ENCODE measurements at places on chromosomes 2 and 18.

DNA sequence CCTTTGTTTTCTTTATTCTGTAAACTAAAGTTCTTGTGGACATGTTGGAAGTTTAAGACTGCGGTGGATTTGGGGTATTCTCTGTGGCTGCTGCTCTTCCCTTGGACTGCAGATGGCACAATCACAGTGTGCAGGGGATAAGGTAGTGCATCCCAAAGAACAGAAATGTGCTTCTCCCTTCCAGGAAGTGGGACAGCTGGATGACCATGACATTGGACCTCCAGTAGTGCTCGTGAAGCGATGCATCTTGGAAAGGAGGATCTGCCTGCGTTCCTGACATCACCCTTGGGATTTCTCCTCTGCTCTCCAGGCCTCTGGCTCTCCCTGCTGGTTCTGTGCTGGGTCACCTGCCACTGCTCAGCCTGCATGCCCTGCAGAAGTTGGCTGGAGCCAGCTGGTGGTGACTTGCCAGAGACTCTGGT lies 109.9 kb downstream of the SLC4A3 start:
- no peak for DNase-seq

- DNase-seq, result no peak
Observed at GRCh38 chr2:182090486-182090885, 104.8 kb downstream of the PPP1R1C start.

GRCh38 chr2:112006076-112006410 lies 49.0 kb upstream of the TMEM87B start:
- no peak for DNase-seq

- no peak for DNase-seq
Observed at GRCh38 chr2:8086357-8086756, 595.5 kb upstream of the ID2 start.

DNA sequence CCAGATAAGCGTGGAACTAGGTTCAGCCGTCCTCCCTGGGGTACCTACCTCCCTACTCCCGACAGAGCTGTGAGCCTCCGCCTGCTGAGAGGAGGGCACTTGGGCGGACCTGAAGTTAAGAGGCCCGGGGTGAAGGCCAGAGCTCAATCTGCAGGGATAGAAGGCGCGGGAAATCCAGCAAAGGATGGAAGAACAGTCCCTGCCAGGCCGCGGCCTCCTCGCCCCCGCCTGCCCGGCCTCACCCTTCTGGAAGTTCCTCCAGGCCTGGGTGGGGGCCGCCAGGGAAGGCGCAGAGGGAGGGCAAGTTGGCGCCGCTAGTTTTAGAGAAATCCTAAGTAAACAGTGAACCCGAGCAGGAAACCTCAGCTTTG lies 13.0 kb downstream of the EN1 start:
- DNase-seq, result no peak

DNA sequence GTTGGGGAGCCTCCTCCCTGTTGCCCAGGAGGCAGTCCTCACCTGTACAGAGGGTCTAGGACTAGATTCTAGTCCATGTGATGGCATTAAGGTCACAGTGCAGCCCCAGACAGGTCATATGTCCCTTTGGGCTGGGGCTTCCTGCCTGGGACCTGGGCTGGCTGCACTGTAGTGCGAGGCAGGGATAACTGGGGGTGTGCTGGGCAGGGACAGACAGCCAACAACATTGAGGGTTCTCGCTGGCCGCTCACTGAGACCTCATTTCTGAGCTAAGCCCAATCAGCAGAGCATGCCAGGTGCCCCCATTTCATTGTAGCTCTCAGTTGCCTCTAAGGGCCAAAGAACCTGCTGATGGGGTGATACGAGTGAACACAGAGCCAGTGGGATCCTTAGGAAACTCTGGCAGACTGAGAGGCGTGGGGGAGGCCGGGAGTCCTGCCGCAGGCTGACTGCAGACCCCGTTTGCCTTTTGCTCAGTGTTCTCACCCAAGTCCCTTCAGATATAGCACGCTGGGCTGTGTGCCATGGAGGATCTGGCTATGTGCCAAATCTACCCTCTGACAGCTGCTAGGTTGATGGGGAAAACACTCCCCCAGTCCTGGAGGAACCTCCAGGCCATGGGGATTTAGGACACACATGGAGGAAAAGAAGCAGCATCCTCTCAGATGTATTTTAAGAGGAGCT lies 51.9 kb downstream of the DYSF start:
- no peak for DNase-seq

GRCh38 chr18:44773640-44774155 lies 93.0 kb downstream of the SETBP1 start:
- DNase-seq, result no peak

- no peak for DNase-seq
Observed at GRCh38 chr2:224217962-224218347, 178.9 kb upstream of the SERPINE2 start.

DNA sequence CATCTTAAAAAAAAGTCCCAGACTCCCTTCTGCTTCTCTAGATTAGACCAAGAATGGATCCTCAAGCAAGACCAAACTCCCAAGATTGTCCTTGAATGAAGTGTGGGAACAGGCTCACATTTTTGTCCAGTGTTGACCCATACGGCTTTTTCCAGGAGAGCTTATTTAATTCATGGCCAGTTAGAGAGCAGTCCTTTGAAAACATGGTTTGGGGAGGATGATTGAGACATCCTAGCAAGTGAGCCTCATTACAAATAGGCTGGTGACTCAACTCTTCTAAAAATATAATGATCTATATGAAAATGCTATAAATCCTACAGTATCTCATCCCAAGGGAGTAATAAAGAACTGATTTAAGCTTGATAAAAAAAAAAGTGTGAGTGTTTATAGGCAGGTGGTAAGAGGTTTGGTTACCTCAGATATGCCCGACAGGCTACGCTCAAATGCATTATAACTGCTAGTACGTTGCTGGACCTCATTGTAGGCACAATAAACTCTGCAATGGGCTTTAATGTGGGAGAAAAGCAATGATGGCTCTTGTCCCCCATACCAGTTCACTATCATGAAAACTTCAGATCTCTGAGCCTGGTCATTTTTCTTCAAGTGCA lies 17.0 kb downstream of the ANKRD29 start:
- no peak for DNase-seq

GRCh38 chr2:241776336-241777169 lies at the start of gene GAL3ST2:
GAL3ST2 (plus strand) TSS chr2:241776822; CDS start chr2:241776956, 134 bp downstream.
- DNase-seq, result no peak

DNA sequence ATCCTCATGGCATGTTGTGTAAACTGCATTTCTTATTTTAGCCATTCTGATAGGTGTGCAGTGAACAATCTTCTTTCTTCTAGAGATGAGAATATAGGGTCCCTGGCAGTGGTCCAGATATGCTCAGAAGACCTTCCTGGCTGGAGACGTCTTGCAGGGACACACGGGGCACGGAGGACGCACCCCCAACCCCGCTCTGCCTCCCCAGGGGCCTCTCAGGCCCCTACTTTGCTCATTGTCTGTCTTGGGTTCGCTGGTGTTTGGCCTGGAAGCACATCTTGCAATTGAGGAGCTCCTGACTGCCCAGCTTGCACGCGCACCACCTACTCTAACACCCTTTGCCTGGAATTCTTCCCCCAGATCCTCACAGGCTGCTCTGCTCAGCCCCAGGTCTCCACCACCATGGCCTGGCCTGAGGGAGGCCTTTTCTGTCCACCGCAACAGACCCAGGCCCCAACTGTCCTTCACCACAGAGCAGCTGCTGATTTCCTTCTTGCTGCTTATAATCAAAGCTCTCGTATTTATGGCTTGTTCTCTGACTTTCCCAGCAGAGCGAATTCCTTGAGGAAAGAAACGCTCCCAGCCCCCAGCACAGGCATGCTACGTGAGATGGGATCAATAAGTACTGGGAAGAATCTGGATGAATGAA lies 295.9 kb upstream of the HDAC4 start:
- no peak for DNase-seq

DNA sequence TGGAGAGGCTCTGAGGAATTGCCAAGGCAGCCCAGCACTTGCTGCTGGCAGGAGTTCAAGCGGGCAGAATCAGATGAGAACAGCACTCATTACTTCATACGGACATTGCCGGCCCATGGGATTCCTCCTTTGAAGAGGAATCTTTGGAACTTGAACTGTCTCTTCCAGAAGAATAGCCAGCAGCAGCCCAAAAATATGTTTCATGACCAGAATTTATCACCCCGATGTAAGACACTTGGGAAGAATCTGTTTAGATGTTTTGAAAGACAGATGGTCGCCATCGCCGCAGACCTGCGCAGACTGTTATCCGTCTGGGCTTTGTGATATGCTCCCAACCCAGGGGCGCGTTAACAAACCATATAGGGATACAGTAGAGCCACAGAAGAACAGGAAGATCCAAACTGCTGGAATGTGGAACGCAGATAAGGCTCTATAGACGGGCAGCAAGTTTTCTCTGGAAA lies 3.7 kb upstream of the ADI1 start:
- no peak for DNase-seq

DNA sequence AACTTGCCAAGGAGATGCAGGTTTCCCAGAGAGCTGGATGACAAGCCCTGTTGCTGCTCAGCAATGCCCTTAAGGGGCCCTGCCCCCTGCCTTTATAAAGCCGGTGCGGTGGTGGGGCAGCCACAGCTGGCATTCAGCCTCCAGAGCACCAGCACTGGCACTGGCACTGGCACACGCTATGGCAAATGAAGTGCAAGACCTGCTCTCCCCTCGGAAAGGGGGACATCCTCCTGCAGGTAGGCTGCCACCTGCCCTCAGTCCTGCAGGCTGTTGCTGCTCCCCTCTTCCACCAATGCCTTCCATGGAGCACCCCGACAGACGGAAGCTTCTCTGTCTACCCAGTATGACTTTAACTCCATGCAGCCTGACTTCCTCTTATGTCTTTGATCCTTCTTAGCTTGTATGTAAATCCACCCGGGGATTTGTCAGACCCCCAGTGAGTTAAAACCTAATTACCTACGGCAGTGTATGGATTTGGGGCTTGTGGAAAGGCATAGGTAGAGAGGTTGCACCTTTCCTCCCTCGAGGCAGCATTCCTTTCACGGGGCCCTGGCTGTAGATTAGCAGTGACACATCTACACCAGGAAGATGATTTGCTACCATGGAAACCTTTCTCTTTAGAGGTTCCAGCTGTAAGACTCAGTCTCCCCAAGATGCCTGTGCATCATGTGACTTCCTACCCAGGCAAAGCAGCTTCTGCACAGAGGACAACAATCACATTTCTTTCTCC lies at the start of gene DAPL1:
Gene DAPL1 (plus strand): TSS at position 123 of the 730 bp plus-strand sequence. CDS start 56 bp downstream, at position 179.
- no peak for DNase-seq

- DNase-seq, result no peak
Observed at GRCh38 chr18:5237083-5237722, 40.1 kb upstream of the AKAIN1 start.

- no peak for DNase-seq
Observed at GRCh38 chr2:173819852-173820251, 145.3 kb downstream of the SP3 start.

- no peak for DNase-seq
Observed at GRCh38 chr2:145383961-145384360, 864.0 kb upstream of the ZEB2 start.

- DNase-seq, result no peak
Observed at GRCh38 chr2:10377052-10377746, 70.9 kb downstream of the ODC1 start.

DNA sequence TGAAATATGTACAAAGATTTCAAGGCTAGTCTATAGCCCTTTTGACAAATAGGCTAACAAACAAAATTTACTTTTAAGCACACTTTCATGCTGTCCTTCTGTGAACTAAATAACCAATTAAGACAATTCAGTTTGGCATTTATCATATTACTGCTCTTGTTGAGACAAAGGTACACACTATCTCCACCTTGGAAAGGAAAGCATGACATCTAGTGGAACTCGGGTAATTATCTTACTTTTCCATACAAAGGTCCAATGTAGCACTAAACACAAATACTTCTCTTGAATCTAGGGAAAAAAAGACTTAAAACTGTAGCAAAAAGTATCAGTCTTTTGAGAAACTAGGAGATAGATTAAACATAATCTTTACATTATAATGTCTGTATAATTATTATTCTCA lies 125.0 kb upstream of the CD226 start:
- no peak for DNase-seq

GRCh38 chr2:233389601-233390125 lies 35.4 kb downstream of the DGKD start:
- DNase-seq, result no peak

GRCh38 chr2:42105330-42106256 lies 57.8 kb downstream of the PKDCC start:
- peak; percentile 65 for DNase-seq

DNA sequence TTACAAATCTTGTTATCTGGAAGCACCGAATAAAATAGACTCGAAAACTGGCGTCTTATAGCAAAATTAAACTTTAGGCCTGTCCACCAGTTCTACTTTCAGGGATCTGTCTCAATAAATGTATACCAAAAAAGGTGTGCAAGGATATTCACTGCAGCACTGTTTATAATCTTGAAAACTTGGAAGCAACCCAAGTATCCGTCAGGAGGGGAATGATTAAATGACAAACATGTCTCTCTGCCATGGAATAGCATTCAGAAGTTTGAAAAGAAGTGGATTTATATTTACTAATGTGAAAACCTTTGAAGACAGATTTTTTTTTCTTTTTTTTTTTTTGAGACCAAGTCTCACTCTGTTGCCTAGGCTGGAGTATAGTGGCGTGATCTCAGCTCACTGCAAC lies 32.3 kb upstream of the SATB2 start:
- DNase-seq, result no peak

- DNase-seq, result no peak
Observed at GRCh38 chr2:203237346-203238238, 1.2 kb upstream of the CYP20A1 start.

- DNase-seq, result no peak
Observed at GRCh38 chr18:63753676-63754075, 21.5 kb upstream of the SERPINB7 start.

- DNase-seq, result no peak
Observed at GRCh38 chr2:155404433-155405002, 706.0 kb downstream of the KCNJ3 start.

GRCh38 chr2:120732506-120733237 lies 3.0 kb upstream of the GLI2 start:
- no peak for DNase-seq

DNA sequence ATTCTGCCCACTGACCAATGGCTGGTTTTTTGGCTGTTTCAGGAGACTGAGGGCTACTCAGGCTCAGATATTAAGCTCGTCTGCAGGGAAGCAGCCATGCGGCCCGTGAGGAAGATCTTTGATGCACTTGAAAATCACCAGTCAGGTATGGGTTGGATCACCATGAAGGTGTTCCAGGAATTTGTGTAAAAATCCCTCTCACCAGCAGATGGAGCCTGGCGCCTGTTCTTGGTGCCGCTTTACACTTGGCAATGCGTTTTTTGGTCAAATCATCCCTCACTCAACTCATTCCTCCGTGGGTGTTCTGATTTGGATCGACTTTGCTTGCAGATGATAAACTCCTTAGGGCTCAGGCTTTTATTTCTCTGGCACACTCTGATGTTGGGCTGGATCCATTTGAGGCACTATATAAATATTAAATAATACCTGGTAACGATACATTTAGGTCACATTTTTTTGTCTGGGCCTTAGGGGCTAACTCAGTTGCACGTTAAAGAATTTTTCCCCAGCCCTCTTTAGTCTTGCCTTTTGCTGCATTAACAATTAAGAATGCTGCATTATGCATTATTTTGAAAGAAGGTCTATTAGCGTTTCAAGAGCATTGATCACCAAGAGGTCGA lies 50.0 kb downstream of the HDHD2 start:
- DNase-seq, result peak; percentile 53

DNA sequence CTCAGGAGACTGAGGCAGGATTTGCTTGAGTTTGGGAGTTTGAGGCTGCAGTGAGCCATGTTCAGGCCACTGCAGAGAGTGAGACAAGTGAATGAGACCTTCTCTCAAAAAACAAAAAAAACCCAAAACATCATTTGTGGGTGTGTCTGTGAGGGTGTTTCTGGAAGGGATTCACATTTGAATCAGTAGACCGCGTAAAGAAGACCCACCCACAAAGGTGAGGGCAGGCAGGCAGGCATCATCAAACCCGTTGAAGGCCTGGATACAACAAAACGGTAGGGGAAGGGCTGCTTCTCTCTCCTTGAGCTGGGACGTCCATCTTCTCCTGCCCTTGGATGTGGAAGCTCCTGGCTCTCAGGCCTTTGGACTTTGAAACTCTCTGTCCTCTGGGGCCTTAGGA lies 25.4 kb downstream of the CDKL4 start:
- DNase-seq, result no peak
